ENCODE measurements at places on chromosomes 3 and 15.

- H3K4me3 ChIP-seq = no peak overlapping the region
- peaks cover 14% of the 10 kb centered on the region for H3K27me3 ChIP-seq
- no peak for DNase-seq
Measured at GRCh38 chr3:195763843-195764825, 43.4 kb downstream of the MUC20 start.

GRCh38 chr3:16090024-16090423, 84.5 kb upstream of the GALNT15 start:
- peaks cover 22% of the 10 kb centered on the region for H3K4me1 ChIP-seq
- H3K27me3 ChIP-seq = no peaks in the 10 kb centered on the region
- DNase-seq = peak; percentile 73
- H3K36me3 ChIP-seq = no peaks in the 10 kb centered on the region

DNA sequence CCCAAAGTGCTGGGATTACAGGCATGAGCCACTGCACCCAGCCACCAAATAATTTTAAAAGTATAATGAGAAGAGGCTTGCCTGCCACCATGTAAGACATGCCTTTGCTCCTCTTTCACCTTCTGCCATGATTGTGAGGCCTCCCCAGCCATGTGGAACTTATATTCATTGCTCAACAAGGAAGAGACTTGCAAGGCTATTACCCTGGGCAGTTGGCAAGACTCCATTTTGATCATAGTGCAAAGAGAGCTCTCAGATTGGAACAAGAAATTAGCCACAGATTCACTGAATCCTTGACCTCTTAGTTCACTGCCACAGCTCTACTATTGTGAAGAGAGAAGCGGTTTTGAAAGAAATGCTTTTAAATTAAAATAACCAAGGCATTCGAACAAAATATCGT, 6.1 kb downstream of the SCAP start:
- no peak overlapping the region for H3K4me3 ChIP-seq
- no peaks in the 10 kb centered on the region for H3K27me3 ChIP-seq
- peaks cover 2% of the 10 kb centered on the region for H3K4me1 ChIP-seq
- H3K36me3 ChIP-seq = no peaks in the 10 kb centered on the region

GRCh38 chr3:27356976-27357375, 12.2 kb downstream of the NEK10 start:
- H3K4me3 ChIP-seq = no peak overlapping the region
- no peaks in the 10 kb centered on the region for H3K36me3 ChIP-seq
- H3K4me1 ChIP-seq = peaks cover 5% of the 10 kb centered on the region
- no peak overlapping the region for H3K27ac ChIP-seq

GRCh38 chr3:16404349-16404895, 109.1 kb downstream of the RFTN1 start:
- DNase-seq = no peak
- peaks cover 8% of the 10 kb centered on the region for H3K36me3 ChIP-seq
- H3K27me3 ChIP-seq = no peaks in the 10 kb centered on the region

DNA sequence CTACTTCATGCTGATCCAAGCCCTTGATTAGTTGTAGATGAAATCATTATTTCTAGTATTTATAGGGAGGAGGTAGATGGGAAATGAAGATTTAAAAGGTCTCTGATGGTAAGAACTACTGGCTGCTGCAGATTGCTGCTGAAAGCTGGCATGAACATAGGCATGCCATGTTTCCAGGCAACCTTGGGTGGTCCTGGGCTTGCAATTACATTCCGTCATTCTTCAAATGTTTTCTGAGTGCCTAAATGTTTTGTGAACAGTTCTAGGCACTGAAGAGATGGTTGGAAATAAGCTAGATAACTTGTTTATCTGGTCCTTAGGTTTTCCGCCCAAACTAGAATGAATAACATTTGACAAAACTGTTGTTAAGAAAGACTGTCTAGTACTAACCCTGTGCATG, 95.8 kb downstream of the KCNAB1 start:
- peaks cover 37% of the 10 kb centered on the region for H3K4me1 ChIP-seq
- no peaks in the 10 kb centered on the region for H3K27me3 ChIP-seq
- H3K4me3 ChIP-seq = no peak overlapping the region
- no peaks in the 10 kb centered on the region for H3K36me3 ChIP-seq
- DNase-seq = peak; percentile 70

Measured in SJSA1 (cell line).